ENCODE measurements at places on chromosomes 4 and X.

DNA sequence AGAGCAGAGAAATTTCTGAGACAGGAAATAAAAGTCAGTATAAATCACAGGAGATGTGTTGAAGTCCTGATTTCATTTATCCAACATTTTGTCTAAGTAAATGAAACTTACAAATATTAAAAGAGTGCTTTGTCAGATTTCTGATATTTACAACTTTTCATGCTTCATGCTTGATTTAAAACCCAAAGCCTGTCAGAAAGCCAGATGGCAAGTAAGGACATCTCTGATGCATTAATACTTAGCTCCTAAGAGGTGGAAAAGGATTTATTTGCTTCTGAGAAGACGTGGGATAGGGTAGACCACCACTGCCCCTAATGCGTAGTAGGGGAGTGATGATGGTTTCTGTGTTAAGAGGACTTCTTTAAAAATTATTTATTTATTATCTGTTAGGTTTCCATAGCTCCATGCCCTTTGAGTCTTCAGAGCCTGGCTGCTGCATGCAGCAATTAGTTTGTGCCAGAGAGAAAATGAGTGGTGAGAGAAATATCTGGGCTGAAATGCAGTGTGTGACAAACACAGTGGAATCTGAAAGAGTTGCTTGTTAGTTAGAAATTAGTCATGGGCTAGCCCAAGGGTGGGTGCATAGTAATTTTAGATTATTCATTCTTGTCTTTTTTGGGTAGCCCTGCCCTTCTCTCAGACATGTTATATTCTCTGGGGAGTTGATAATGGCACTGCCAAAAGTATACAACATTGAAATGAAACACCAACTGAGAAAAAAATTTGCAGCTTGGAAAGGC, 333.8 kb downstream of the C4orf33 start:
- DNase-seq = no peak

DNA sequence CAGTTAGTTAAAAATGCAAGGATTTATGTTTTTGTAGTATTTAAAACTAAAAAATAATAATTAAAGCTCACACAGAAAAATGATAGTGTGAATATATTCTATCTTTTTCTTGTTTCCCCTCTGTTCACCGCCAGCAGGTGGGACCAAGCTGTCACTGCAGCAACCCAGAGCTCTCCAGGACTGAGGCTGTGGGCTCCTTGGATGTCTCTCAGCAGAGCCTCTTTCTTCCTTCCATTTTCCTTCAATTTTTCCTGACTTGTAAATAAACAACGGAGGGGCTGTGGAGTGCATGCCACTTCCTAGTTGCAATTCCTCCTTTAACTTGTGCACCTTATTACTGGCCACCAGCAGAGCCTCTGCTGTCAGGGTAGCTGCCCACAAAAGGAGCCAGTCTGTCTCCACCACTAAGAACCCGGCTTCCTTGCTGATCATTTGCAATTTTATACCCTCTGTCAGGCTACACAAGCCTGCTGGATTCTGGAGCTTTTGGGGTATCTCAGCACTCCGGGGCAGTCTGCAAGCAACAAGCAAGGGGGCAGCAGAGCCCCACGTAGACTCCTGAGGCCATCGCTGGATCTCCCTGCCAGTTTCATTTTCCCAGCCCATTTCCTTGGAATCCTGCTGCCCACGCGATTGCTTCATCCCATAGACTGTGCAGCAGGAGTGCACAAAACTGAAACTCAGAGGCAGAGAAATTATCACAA, 1467.4 kb downstream of the C4orf33 start:
- peak; percentile 58 for DNase-seq

GRCh38 chr4:126687655-126688358, 945.0 kb upstream of the INTU start:
- no peak for DNase-seq

DNA sequence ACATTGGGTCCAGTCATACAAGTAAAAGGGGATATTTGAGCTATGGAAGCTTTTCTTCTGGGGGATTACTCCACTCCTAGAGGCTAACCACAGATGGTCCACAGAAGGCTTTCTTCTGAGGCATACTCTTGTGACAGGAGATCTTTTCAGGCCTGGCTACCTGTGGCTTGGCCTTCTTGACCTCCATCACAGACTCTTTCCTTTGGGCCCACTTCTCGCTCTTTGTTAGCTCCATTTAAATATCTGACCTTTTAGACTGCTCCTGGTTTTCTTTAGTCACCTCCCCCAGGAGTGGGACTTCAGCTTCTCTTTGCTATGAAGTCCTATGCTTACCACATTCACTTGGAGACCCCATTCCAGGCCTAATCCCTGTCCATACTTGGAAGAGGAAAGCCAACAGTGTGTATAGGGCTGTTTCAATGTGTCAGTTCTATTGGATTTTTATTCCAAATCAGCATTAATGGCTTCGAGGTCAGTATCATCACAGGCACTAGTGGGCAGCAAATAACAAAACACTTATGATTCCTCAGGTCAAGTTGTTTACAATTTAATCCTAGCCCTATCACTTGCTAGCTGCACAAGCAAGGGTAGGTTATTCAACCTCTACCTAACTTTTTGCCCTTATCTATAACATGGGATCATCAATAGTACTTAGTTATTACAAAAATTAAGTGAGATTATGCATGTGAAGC, 26.3 kb downstream of the GPC3 start:
- peak; percentile 34 for DNase-seq

- no peak for DNase-seq
Observed at GRCh38 chrX:17597327-17597726, 140.0 kb upstream of the SCML1 start.

DNA sequence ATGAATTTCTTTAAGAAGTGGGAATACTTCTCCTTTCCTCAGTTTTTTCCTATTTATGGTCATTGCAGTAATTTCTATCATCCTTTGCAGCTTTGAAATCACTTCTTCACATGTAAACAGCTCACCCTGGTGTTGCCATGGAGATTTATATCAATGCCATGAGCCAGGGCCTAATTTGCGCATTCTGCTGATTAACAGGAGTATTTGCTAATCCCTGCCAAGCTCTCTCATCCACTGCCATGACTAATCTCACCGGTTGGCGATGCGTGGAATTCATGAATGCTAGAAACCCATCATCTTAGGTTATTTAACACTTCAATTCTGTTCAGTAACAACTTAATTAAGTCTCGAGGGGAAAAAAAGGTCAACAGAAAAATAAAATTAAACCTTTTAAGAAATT, 11.8 kb upstream of the FGF13 start:
- DNase-seq = no peak

GRCh38 chr4:27759611-27760575, 899.3 kb downstream of the STIM2 start:
- no peak for DNase-seq

DNA sequence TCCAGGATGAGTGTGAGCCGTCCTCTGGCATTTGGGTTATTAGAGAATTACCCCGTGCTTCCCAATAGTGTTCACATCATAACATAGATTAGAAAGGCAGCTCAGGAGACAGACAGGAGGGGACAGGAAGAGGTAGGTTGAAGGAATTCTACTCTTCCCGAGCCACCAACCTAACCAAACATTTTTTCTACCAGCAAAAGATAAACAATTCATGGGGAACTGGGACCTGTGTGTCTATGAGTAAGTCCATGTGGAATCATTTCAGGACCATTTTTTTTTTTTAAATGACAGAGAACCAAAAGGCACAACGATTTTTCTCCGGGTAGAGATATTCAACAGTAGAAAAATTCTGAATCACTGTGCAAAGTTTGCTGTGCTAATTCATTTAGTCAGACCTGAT, 174.2 kb upstream of the ETNPPL start:
- DNase-seq = no peak

GRCh38 chrX:133609166-133609565, 193.9 kb upstream of the GPC4 start:
- DNase-seq = no peak

- DNase-seq = no peak
Observed at GRCh38 chr4:26413582-26413981, 76.7 kb downstream of the CCKAR start.

DNA sequence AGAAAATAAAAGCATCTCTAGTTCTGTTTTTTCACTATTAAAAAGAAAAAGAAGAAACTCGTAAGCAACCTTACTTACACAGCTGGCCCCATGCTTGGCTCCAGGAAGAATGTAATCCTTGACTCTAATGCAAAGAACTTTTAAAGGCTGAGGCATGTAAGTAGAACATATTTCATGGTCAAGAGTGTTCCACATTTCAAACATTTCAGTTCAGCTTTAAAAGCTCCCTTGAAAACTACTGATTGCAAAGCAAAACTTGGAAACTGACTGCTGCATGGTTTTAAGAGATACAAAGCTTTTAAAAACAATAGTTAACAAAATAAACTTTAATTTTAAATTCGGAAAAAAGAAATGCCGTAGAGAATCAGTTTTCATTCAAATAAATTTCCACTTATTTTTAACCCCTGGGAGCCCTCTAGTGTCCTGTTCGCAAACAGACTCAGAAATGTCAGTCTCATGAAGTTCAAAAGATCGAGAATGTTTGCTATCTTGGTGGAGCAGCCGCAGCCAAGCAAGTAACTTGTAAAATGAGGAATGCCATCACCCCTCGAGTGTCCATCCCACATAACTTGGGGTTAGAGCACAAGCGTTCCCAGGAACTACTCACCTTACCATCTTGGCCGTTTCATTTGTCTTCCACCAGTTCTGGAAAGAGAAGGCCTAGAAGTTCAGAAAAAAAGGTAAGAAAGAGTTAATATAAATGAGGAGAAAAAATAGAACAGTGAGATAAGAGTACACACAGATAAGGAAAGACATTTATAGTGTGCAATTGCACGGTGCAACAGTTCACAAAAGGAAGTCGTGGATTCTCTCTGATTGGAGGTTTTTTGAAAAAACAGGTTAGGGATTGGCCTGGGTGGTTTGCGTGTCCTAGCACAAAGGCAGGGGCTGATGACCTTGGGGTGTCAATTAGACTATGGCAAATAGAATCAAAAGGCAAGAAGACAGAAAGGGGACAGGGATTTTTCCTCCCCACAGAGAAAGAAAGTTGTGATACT, at the start of gene GASK1B:
Gene GASK1B, minus strand, starts transcription at position 765 of the 998 bp plus-strand sequence. CDS start 1,650 bp downstream, outside the sequence.
- DNase-seq = peak; percentile 73

DNA sequence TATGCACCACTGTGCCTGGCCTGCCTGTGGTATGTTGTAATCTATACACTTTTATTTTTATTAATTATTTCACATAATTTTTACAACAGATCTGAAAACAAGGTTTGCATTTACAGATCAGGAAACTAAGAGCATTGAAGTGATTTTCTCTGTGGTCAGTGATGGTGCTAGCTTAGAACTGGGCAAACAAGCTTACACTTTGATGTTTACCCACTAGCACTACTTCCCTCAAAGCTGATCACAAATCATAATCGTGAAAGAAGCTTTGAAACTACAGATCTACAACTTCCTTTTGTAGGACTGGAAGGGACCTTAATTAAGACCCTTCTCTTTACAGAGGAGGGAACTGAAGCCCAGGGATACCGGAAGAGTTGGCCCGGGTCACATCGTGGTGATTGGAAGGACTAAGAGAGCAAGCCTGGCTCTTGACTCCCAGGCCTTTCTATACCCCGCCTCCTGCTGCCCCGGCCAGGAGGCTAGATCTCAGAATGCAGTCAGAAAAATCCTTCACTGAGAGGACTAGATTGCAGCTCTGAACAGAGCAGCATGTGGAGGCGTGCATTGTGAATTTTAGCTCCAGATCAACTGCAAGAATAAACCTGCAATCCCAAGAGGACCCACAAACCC, 93.7 kb upstream of the ZNF827 start:
- DNase-seq = no peak

- DNase-seq = no peak
Observed at GRCh38 chrX:13685126-13685763, 3.7 kb upstream of the RAB9A start.

GRCh38 chr4:74330295-74330750, 22.1 kb downstream of the EPGN start:
- DNase-seq = no peak

DNA sequence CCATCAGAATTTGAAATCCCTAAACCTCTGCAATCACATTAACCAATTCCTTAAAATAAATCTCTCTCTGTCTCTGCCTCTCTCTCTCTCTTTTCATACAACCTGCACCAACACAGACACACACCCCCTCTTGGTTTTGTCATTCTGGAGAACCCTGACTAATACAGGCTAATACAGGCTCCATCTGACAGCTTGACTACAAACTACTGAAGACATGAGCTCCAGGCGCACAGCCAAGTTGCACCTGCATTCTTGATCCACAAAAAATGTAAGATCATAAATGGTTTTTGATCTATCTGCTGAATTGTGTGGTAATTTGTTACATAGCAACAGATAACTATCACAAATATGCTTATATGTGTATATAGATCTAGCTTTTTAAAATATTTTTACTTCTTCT, 2414.2 kb downstream of the PCDH7 start:
- DNase-seq = no peak

DNA sequence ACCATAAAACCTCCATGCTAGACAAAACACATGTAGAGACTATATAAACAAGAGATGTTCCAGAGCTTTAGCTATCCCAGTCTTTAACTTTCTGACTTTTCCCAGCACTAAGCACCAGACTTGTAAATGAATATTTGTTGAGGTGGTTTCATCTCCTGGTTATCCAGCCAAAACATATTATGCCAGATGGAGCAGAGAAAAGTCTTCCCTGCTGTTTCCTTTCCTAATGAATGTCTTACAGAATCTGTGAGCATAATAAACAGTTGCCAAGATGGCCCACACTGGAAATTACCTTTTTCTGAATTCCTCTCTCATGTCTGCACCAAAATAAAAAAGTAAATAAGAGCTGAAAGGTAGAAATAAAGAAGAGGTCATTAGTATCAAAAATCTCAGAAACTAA, 159.2 kb downstream of the TECRL start:
- DNase-seq = no peak

- DNase-seq = no peak
Observed at GRCh38 chr4:179919587-179919986, 2323.6 kb upstream of the TENM3 start.

DNA sequence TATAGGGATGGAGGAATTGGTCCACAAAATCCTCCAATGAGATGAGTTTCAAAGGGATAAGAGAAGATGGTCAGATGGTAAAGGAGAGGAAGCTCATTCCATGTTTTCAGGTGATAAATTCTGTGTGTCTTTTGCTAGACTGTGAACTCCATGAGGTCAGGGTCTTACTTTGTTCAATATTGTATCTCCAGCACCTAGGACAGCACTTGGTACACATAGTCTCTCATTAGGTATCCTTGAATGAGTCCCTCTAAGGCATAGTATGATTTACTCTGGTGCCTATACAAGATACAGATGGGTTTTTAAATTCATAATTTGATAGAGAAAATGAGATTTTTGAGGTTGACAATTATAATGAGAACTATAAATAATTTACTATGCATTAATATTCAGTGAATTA, 184.3 kb upstream of the BMP3 start:
- no peak for DNase-seq

DNA sequence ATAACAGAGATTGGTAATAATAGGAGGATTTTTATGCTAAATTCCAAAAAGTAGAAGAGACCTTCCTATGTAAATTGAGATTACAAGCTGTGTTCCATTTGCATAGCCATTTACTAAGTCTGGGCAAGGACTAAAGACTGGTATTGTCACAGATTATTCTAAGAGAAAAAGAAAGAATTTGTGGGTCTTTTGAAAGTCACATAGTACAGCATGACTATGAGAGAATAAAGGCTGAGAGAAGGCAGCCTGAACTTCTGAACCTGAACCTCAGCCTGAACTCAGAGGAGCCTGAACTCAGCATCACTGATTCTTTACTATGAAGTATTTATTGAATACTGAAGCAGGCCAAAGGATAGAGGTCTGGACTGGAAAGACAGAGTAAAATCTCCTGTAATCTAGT, 297.5 kb downstream of the STPG2 start:
- DNase-seq = no peak
